ENCODE measurements at places on chromosomes 13 and 19.

DNA sequence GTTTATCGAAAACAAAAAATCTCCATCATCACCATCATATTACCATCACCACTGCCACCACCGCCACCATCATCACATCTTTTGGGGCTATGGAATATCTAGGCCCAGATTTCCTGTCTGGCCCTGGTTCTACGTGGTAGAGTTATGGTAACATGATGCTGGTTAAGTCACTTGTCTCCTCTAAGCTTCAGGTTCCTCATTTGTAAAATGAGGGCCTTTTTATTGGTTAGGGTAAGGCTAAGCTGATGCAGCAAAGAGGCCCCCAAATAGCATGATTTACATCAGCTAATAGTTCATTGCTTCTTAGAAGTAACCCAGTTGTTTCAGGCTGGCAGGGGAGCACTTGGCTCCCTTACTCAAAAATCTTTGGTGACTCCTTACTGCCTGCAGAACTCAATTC, 37.9 kb downstream of the PCDH8 start:
- DNase-seq, result no peak

DNA sequence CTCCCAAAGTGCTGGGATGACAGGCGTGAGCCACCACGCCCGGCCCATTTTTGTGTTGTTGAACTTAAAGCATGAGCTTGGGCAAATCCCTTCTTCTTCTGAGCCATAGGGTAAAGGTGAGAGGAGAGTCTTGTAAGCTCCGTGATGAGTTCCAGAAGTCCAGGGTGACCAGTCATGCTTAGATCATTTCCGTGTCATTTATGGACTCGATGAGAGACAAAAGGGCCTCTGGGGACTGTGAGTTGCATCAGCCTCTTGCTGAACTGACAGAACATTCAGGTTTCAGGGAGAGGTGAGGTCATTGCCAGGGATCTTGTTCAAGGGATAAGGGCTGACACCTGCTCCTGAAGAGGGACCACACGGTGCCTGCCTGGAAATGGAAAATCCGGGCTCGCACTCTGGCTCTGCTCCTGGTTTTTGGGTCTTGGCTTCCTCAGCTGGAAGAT, 53.6 kb downstream of the GADD45B start:
- peak; percentile 57 for DNase-seq

DNA sequence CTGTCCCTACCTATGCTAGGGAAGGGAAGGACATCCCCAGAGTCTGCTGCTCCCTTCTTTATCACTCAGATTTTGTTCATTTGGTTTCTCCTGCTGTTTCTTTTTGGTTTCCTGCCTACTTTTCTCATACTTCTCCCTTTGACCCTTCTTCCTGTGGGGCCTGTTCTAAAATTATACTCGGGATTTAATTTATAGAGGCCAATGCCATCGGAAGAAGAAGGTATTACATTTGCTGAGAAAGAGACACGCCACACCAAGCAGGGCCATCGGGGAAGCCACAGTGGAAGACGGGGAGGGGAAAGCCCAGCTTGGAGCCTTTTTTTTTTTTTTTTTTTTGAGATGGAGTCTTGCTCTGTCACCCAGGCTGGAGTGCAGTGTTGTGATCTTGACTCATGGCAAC, 46.8 kb upstream of the FARP1 start:
- DNase-seq, result no peak

GRCh38 chr19:45137179-45137761, 23.5 kb downstream of the NKPD1 start:
- DNase-seq, result no peak

GRCh38 chr19:45475537-45476291, 7.9 kb downstream of the FOSB start:
- DNase-seq, result no peak

DNA sequence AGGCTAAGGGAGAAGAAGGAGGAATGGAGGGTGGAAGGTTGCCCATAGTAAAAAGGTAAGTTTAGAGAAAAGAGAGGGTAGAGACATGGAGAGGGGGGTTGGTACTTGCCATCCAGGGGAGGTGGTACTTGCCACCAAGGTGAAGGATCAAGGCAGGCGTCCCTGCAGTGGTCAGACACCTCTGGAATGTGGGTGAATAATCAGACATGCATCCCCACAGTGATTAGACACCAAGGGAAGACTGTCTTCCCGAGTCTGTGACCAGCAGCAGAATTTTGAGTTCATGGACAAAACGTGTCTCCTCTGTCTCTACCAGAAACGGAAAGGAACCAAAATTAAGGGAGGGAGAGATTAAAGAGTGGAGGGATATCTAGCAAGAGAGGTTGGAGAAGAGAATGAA, 27.1 kb upstream of the IGFL1 start:
- DNase-seq, result no peak

DNA sequence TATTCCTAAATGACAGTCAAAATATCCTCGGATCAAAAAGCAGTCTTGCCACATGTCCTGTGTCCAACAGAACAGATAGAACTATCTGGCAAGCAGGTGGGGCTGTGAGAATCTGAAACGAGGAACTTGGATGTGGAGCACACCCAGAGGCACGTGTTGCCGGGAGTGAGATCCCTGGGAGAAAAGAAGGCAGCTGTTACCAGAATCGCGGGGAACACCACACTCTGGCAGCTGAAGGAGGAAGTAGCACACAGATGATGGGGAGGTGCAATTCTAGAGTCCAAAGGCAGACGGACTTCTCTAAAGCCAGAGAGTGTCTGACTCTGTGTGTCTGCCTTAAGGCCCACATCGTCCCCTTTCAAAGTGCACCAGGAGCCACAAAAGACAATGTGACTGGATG, 22.3 kb downstream of the SLC7A1 start:
- DNase-seq, result peak; percentile 12

GRCh38 chr19:17575871-17576757, 20.7 kb downstream of the COLGALT1 start:
- no peak for DNase-seq

DNA sequence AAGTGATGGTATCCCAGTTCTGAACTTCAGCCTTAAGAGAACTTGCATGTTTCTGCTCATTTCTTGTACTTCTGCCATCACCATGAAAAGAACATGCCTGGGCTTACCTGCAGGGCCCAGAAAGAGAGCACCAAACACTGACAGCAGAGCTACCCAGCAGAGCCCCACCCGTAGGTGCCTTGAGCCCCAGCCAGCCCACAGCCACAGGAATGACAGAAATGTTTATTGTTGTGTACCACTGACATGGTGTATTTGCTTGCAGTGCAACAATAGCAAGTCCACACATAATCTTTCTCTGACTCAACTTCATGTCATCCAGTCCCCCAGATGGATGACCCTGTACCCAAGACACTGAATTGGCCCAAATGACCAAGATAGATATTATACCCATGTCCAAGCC, 195.2 kb downstream of the TSHZ3 start:
- no peak for DNase-seq

- DNase-seq, result no peak
Measured at GRCh38 chr13:108176685-108177274, 38.6 kb downstream of the LIG4 start.

DNA sequence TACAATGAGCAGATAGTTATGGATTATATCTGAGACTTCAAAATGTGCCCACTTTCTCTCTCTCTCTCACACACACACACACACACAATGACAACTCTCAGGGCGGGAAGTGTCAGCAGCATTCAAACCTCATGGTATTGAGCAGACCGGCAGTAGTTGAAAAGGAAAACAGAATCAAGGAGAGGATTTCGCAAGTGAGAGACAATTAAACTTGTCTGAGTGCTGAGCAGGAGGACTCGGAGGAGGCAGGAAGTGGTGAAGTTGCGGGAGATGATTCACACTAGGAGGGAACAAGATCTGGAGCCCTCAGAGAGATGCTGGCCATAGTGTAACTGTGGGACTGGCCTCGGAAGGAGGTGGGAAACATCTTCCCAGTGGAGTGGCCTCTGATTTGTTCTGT, 353.1 kb downstream of the EFNB2 start:
- DNase-seq, result no peak

GRCh38 chr13:110349239-110349638, 42.2 kb downstream of the COL4A2 start:
- DNase-seq, result peak; percentile 43

DNA sequence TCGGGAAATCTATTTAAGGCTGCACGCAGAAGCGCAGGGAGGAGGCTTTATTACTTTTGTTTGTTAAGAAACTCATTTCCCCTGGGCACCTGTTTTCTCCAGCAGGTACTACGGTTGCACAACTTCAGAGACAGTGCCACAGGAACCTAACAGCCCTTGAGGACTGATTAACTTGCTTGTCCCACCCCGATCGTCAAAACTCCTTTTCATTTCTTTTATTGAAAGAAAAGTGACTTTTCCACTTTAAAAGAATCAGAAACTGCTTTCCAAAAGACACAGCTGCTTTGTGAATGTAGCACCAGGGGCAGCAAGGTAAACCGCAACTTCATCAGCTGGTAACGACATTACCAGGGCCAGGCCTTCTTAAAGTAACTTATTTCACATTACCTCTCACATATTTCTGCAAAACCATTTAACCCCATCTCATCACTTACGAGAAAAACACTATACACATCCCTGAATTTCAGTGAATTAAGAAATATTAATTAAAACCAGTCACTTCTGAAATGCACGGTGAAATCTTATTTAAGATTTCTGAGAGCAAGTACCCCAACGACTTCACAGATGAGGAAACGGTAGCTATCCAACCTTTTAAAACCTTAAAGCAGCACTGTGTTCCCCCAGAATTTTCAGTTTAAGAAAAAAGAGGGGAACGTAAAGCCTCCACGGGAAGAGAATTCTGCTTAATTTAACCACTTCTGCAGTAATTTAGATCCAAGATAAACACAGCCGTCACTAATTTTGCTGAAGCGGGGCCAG, 1.4 kb downstream of the ANKRD10 start:
- DNase-seq, result no peak

- no peak for DNase-seq
Measured at GRCh38 chr13:113627136-113627535, 30.9 kb downstream of the ATP4B start.

DNA sequence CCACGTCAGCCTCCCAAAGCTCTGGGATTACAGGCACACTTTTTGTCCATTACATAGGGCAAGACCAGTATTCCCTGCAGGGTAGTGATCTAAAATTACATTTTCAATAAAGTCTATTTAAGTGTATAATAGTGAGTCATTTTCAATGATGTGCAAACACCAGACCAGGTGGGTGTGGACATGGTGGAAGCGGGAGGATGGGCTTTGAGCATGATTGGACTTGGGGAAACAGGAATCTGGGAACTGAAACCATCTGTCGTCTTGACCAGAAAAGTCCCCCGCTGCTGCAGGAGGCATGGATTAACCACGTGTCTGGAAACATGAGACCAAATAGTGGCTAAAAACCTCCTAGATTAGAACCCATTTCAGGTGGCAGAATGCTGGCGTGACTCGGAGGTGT, 4.9 kb downstream of the FXYD3 start:
- peak; percentile 11 for DNase-seq

DNA sequence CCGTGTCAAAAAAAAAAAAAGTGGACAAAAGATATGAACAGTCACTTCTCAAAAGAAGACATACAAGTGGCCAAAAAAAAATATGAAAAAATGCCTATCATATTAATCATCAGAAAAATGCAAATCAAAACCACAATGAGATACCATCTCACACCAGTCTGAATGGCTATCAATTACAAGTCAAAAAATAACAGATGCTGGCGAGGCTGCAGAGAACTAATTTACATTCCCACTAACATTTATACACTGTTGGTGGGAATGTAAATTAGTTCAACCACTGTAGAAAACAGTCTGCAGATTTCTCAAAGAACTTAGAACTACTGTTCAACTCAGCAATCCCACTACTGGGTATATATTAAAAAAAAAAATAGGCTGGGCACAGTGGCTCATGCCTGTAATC, 26.5 kb upstream of the FOXO1 start:
- DNase-seq, result no peak

DNA sequence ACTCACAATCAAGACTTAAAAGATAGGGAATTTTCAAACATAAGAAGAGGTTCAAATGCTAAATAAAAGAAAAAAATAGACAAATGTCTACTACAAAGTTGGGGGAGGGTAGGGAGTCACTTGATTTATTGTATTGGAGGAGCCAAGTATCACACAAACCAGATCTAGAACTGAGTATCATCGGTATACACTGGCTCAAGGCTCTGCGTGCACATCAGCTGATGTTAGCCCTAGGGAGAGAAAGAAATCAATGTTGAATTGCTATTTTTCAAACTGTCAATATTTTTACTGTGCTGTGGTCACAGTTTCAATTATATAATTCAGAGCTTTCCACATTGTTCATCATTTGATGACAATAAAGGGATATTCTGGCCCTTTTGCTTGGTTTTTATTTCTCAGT, 54.9 kb upstream of the RXFP2 start:
- no peak for DNase-seq

DNA sequence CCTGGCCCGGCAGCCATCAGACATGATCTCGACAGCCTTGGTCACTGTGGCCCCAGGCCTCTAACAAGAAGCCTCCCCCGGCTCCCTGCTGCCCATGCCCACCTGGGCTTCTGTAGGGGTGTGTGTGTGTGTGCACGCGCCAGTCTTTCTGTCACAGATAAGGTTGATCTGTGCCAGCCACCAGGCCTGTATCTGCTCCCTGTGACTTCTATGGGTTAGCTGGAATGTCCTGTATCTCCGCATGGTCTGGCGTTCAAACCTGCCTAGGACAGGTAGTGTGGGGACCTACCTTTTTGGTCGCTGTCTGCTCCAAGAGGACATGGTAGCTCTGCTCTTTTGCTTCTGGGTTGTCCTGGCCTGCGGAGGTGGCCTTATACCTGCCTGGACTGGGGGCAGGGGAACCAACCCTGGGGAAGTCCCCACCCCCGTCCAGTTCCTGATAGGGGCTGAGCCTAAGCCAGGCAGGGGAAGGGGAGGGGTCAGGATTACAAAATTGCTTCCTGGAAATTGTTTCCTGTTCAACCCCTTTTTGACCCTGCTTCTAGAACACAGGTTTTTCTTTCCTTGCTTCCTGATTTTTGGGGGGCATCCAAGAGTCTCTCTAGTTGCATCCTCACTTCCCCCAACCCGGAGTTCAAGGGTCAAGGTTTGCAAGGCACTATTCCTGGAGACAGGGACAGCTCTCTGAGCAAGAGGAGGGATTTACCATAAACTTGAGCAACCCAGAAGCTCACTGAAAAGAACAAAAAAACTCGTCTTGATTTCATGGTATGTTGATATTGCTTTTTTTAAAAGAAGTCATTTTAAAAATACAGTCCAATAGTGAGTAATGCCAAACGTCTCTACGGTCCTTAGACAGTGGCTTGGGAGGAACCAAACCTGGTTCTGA, at the start of gene LRG1:
TSS of gene LRG1 (minus strand) at position 344 of the 889 bp plus-strand sequence. CDS start at position 321, 23 bp downstream.
- DNase-seq, result no peak

- no peak for DNase-seq
Measured at GRCh38 chr19:38273499-38273898, 9.1 kb downstream of the SPINT2 start.

- DNase-seq, result no peak
Measured at GRCh38 chr13:74683411-74683810, 549.2 kb upstream of the KLF12 start.

- no peak for DNase-seq
Measured at GRCh38 chr13:48181482-48182145, 51.4 kb upstream of the ITM2B start.

GRCh38 chr19:3672575-3672948, 27.7 kb downstream of the PIP5K1C start:
- no peak for DNase-seq

GRCh38 chr19:31304831-31305312, 44.4 kb downstream of the TSHZ3 start:
- DNase-seq, result no peak

GRCh38 chr19:14056069-14056666, 5.7 kb downstream of the PALM3 start:
- no peak for DNase-seq

- DNase-seq, result no peak
Measured at GRCh38 chr13:80336776-80337287, 4.1 kb downstream of the SPRY2 start.

GRCh38 chr19:35929876-35930275, 6.3 kb upstream of the LRFN3 start:
- DNase-seq, result no peak

GRCh38 chr13:39263531-39263930, 225.3 kb downstream of the NHLRC3 start:
- DNase-seq, result no peak

Data from SHP77 treated with DMSO at 0.1 percent for 48 hours (cell line).